ENCODE measurements at places on chromosomes 4 and X.

GRCh38 chr4:173527103-173527891 is 2.7 kb downstream of the HAND2 start:
- peak; percentile 63 for DNase-seq

DNA sequence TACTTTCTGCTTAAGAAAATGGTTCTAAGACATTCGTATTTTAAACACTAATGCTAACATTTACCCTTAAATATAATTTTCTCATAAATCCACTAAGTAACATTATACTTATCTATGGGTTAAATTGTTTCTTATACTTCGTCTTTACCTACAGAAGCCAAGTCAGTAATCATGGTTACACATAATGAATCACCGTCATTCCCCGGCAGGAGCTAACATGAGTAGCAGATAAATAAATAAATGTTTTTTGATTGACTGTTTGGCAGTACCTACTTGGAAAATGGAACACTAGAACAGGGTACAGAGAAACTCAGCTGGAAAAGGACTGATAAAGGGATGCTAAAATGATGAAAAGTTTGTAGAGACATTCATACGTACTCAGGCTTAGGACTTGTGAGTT is 430.4 kb downstream of the ACTRT1 start:
- DNase-seq, result no peak

- DNase-seq, result peak; percentile 14
Observed at GRCh38 chr4:139278912-139279759, 889 bp downstream of the MGARP start.

DNA sequence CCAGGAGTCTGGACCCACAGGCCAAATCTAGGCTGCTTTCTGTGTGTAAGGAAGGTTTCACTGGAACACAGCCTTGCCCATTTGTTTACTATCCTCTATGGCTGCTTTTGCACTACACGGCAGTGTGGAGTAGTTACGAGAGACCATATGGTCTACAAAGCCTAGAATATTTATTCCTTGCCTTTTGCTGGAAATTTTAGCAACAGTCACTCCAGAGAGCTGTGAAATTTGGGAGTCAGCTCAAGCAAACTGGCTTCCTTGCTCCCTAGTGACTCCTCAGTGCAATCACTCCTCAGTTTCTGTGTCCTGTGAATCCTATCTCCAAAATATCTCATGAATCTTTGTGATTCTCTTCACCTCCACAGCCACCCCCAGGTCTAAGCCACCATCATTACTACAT is 99.0 kb upstream of the CPEB2 start:
- no peak for DNase-seq

DNA sequence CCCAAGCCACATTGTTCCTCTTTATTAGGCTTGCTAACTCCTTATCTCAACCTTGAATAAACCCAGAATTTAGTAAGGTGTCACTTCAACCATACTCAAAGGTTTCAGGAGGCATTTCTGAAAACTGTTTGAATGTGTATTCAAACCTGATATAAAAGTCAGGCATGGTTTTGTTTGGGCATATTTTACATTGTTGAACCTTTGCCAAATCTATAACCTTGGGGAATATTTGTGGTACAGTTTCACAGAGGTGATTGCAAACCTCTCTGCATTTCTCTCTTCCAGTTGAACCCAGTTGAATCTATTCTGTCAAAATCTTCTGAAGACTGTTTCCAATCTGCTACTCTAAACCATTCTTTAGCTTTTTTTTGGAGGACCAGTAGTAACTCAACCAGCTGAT is 409.0 kb downstream of the TECRL start:
- no peak for DNase-seq

GRCh38 chr4:137702512-137702911 is 170.2 kb upstream of the PCDH18 start:
- no peak for DNase-seq

GRCh38 chr4:3813151-3814052 is 47.2 kb downstream of the ADRA2C start:
- DNase-seq, result no peak

- no peak for DNase-seq
Observed at GRCh38 chrX:79325263-79325958, 41.7 kb downstream of the ITM2A start.

DNA sequence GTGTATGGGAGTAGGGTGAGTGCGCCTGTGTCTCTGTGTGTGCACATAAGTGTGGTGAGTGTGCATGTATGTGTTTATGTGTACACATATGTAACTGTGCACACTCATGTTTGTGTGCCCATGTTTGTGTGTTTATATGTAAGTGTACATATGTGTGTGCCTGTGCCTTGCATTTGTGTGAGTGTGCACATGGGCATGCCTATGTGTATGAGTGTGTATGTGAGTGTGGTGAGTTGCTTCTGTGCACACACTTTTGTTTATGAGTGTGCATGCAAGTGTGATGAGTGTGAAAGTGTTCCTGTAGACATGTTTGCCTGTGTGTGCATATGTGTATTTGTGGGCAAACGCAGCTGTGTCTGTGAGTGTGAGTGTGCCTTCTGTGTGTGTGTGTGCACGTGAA is 7.2 kb downstream of the IL9R start:
- no peak for DNase-seq

DNA sequence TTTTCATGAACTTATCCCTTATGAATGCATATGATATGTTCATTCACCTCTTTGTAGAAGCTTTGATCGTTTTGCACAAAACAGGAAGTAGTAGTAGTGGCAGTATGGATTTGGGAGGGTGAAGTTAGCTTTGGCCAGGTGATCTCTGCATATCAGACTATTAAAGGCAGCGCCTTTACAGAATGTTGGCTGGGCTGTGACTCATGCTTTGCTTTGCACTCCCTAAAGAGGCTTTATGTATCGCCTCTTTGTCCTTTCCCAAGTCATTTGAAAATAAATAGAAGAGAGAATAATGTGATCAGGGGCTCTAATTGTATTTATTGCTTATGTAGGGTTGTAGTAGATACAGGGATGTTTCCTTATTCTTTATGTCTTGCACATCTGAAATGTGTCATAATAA is 50.4 kb downstream of the SHROOM3 start:
- DNase-seq, result no peak

- DNase-seq, result peak; percentile 87
Observed at GRCh38 chrX:40434947-40435346, 145.8 kb upstream of the ATP6AP2 start.

DNA sequence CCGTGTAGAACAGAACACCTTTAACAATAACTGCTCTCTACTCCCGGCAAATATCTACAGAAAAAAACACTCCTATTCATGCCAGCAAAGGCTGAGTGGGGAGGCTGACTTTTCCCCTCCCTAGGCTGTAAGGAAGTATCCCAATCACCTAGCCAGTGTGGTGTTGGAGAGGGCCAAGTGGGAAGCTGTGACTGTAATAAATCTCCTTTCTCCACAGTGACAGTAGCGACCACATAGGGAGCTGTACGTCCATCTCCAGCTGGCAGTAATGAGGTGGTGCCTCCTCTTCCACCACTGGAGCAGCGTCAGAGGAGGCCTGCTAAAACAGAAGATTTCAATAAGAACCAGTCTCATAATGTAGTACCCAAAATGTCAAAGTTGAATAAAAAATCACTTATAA is 47.9 kb upstream of the PLAC1 start:
- DNase-seq, result no peak

DNA sequence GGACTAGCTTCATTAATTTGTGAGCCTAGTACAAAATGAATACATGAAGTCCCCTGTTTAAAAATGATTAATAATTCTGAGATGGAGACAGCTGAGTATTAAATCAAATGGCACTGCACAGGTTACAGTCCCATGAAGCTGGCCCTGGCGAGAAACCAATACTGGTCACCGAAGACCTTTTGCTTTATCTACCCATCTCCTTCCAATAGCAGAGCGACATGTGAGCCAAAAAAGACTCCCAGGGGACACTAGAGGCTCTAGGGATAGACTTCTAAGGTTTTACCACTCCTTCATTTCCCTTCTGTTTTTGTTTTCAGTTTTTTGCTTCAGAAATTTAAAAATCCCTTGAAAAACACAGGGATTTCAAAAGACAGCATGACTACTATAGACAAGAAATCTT is 97.0 kb upstream of the CCSER1 start:
- DNase-seq, result no peak

- no peak for DNase-seq
Observed at GRCh38 chr4:29390921-29391320, 1329.2 kb upstream of the PCDH7 start.

- no peak for DNase-seq
Observed at GRCh38 chrX:15566244-15566643, 34.5 kb downstream of the ACE2 start.

GRCh38 chr4:102792361-102792936 is 31.7 kb upstream of the MANBA start:
- no peak for DNase-seq

DNA sequence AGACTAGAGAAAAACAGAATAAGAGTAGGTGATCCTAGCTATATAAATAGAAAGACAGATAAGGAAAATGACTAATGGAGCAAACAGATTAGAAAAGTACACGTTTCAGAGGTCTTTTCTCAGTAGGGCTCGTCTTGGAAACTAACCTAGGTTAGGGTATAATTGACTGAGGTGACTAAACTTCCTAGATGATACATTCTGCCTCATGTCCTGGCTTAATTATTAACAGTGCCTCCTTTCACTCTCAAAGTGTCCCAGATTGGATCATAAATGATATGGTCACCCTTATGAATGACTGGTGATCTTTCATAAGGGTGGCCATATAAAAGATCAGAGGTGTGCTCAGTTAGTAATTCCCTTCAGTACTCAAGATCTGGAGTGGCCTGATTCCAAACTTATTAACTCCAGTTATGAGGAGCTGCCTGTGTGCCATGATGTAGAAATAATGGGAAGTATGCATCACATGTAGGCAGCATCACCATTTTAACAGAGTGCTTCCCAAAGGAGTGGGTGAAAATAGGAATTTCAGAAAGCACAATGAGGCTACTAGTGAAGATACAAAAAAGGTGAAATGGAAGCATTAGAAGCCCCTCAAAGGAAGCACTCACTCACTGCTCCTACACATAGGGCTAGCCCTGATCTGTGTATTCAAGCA is 14.7 kb upstream of the GRIA3 start:
- no peak for DNase-seq

DNA sequence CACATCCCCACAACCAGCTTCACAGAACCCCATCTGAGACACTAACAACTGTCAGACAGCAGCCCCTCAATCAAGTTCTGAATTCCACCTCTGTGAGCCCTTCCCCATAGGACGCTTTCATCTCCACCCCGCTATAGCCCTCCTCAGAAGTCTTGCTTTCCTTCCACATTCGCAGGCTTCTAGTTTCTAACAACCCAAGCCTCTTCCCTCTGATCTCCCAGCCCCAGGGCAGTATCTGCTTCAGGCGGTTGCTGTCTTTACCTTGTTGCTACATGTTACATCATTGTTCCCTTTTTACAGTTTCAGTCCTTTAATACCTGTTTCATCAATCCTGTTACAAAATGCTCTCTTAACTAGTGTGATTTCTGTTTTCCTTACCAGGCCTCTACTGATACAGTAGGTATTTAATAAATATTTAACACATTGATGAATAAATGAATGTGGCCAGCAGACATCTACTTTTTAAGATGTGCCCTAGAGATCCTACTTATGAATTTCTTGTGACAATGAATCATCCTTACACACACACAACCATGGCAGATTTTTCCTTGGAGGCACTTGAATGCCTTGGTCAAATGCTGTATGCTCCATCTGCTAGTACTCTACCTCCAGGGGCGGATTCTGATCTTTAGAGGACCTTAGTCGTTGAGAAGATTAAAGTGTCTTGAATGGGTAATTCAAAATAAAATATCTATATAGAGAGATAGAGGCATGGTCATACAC is 164.7 kb upstream of the SLIT2 start:
- peak; percentile 25 for DNase-seq

DNA sequence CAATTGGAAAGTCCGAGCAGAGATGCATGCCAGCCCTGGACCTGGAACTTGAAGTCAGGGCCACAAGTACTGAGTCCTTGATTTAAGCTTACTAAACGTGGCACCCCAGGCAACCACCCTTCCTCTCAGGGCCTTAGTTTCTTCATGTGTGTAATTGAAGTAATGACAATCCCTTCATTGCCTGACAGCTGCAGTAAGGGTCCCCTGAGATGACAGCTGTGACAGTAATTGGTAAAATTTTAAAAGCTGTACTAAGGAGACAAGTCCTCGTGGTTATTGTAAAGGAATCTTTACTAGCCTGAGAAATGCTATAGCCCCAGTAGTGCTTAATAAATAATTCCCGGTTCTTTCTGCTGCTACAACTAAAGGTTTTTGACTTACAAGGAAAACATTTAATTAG is 175.1 kb upstream of the RADX start:
- no peak for DNase-seq

- DNase-seq, result no peak
Observed at GRCh38 chrX:134684956-134685355, 26.7 kb upstream of the PLAC1 start.

DNA sequence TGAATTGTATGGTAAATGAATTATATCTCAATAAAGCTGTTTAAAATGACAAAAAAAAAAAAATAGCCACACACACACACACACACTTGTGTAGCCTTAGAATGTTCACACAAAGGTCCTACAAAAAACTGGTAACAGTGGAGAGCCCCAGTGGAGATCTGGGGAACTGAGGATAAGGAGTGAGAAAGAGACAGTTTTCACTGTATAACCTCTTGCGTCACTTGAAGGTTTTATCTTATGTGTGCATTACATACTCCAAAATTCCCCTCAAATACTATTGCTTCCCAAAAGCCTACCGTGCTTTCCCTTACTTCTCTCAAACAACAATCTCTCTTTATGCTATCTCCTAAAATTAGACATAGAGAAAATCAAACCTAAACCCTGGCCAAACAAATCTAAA is 67.8 kb downstream of the SMC1A start:
- DNase-seq, result no peak
